ENCODE measurements at places on chromosomes 1 and 21. TPM values are rescaled to one million over a fixed set of nuclear protein-coding genes. Genes with fewer than 3 reads are reported as not detected.

DNA sequence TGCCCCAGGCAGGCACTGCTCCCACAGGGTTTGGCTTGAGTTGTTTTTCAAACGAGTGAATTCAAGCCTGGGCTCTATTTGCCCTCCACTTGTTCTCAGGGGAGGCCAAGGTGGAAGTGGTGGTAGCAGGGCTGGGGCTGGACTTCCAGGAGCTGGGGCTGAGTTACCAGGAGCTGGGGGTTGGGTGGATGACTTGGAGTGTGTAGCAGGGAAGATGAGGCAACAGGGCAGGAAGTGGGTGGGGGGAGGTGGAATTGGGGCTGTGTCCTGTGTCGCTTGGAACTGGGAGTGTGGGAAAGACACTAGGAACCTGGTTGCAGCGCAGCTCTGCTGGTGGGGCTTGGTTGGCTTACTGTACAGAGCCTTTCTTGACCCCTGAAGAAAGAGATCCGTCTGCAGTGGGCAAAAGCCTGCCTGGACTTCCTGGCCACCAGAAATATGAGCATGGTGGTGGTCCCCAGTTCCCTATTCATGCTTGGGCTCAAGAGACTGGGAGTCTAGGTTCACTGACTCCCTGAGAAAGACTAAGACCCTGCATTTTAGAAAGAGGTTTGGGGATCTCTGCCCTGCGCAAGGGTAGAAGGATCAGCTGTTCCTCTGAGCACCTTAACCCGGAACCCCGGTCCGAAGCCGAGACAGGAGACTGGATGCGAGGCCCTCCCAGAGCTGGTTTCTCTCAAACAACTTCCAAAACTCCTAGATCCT, 3.1 kb downstream of the TFAP2E start:
- H3K36me3 ChIP-seq, result no peaks in the 10 kb centered on the region
- no peak overlapping the region for H3K4me3 ChIP-seq
- no peak for DNase-seq
- no peak overlapping the region for H3K27ac ChIP-seq
- H3K4me1 ChIP-seq, result no peaks in the 10 kb centered on the region

Gene PRDM16
- 19.2 TPM for polyA plus RNA-seq

DNA sequence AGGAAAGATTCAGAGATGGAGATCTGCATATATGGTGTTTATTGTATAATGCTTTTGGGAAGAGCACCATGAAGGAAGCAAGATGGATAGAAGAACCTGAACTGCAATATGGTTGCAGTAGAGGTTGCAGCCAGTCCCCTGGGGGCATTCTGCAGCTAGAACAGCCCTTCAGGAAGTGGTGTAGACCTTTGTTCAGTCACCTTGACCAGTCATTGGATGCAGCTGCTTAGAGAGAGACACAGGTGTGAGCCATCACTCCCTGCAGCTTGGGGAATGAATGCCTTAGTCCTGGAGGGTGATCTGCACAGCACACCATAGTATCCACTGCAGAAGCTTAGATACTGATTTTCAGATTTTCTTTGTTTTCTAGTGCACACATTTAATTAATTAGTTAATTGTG, 42.3 kb downstream of the NEK7 start:
- H3K27me3 ChIP-seq, result no peaks in the 10 kb centered on the region
- no peak overlapping the region for H3K4me3 ChIP-seq
- peaks cover 4% of the 10 kb centered on the region for H3K4me1 ChIP-seq
- no peak overlapping the region for H3K27ac ChIP-seq
- H3K36me3 ChIP-seq, result no peaks in the 10 kb centered on the region

GRCh38 chr1:204380293-204380831, 20.6 kb upstream of the PLEKHA6 start:
- DNase-seq, result no peak
- H3K4me3 ChIP-seq, result no peak overlapping the region
- H3K27ac ChIP-seq, result no peak overlapping the region
- H3K4me1 ChIP-seq, result peaks cover 17% of the 10 kb centered on the region

DNA sequence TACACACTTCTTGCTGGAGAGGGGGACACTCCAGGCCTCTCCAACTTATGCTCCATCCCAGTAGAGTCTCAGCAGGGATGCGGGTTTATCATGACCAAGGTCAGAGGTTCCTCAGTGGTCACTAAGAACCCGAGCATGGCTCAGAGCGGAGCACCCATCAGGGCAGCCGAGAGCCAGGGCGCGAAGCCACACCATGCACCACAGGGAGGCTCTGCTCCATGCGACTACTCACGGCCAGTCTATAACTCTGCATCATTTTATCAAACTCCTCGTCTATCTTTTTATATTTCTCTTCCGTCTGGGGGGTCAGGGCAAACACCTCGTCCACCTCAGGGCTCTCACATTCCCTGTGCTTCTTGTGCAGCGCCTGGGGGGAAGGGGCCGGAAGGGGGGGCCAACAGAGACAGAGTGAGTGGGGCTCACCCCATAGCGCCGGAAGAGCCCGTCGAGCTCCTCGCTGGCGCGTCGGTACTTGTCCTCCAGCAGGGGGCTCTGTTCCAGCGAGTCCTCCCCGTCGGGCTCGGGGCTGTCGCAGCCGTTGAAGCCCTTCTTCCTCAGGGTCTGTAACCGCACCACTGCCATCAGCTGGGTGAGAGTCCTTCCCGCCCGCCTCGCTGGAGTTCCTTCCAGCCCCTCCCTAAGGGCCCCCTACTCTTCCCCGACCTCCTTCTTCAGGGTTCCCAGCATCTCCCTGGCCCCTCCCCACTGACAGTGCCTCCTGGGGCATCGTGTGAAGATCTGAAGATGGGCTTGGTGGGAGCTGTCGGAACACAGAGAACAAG, 20.0 kb downstream of the MEF2D start:
- no peak for DNase-seq
- H3K27ac ChIP-seq, result no peak overlapping the region
- H3K4me3 ChIP-seq, result no peak overlapping the region
- H3K27me3 ChIP-seq, result no peaks in the 10 kb centered on the region

- H3K4me1 ChIP-seq, result no peaks in the 10 kb centered on the region
- DNase-seq, result no peak
- H3K27me3 ChIP-seq, result no peaks in the 10 kb centered on the region
- no peak overlapping the region for H3K4me3 ChIP-seq
- no peak overlapping the region for H3K27ac ChIP-seq
Observed at GRCh38 chr1:217274416-217274815, 356.5 kb downstream of the GPATCH2 start.

- no peaks in the 10 kb centered on the region for H3K27me3 ChIP-seq
- DNase-seq, result no peak
- peaks cover 5% of the 10 kb centered on the region for H3K36me3 ChIP-seq
- H3K4me1 ChIP-seq, result peaks cover 5% of the 10 kb centered on the region
- no peak overlapping the region for H3K27ac ChIP-seq
Observed at GRCh38 chr1:44220001-44220751, 6.9 kb downstream of the DMAP1 start.

GRCh38 chr1:21651214-21652042, 17.7 kb downstream of the RAP1GAP start:
- H3K27ac ChIP-seq, result no peak overlapping the region
- H3K4me3 ChIP-seq, result peak overlapping the region; percentile 21
- peaks cover 4% of the 10 kb centered on the region for H3K4me1 ChIP-seq

Gene CD2
- polyA plus RNA-seq, result 0.61 TPM

DNA sequence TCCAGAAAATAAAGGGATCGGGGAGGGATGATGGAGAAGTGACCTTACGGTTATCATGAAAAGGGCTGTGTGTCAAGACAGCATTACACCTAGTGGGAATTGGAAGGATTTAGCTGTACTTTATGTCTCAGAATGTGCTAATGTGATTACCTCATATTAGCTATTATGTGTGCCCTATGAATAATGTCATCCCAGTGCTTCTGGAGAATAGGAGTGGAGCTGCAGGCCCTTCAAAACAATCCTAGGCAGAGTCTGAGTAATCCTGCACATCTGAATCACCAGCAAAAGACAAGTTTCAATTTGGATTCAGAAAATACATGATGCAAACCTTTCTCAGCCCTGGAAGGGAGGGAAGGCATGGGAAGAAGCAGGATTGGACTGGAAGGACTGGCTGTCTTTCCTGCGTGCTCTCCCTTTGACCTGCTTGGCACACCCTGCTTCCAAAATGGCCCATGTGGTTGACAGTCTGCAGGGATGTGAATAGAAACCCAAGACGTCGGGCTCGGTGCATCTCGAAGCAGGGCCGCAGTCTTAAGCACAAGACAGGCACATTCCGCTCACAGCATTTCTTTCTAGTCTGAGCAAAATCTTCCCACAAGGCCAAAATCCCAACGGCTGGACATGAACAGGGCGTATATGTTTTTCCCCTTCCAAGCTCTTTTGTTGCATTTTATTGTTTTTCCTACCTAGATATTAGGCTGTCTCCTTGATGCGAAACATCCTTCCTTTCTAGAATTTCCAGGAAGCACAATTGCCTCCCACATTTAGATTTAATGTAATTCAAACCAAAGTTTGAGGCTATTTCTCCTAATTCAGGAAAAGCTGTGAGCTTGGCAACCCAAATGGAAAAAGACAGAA, 54.3 kb upstream of the TARBP1 start:
- DNase-seq, result no peak
- no peak overlapping the region for H3K4me3 ChIP-seq
- peak overlapping the region; percentile 99 for H3K27ac ChIP-seq
- peaks cover 82% of the 10 kb centered on the region for H3K4me1 ChIP-seq
- no peaks in the 10 kb centered on the region for H3K27me3 ChIP-seq

Gene GJC2
- 0.80 TPM for polyA plus RNA-seq

Gene CLCA4
- 0.07 TPM for polyA plus RNA-seq

GRCh38 chr1:204088596-204088995, 15.7 kb downstream of the SOX13 start:
- H3K27ac ChIP-seq, result peak overlapping the region; percentile 33
- DNase-seq, result no peak
- no peak overlapping the region for H3K4me3 ChIP-seq

DNA sequence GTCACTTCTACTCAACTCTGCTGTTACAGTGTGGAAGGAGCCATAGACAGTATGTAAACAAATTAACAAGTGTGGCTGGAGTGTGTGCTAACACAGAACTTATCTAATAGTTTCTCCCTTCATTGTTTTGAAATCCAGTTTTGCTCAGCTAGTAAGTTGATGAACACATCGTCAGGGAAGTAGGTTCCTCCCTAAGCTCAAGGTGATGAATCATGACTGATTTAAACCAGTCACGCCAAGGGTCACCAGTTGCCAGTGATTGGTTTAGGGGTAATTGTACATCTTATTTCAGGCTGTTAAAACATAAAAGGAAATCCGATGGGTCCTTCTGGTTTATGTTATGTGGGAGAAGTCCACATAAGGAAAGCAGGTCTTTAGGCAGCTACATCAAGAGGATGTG, 97.0 kb upstream of the CHODL start:
- H3K27me3 ChIP-seq, result no peaks in the 10 kb centered on the region
- DNase-seq, result no peak
- no peak overlapping the region for H3K4me3 ChIP-seq
- no peaks in the 10 kb centered on the region for H3K36me3 ChIP-seq
- H3K27ac ChIP-seq, result no peak overlapping the region

Gene PEA15
- 37.3 TPM for polyA plus RNA-seq

Gene C8B
- polyA plus RNA-seq, result not detected

Gene BMP8A
- 0.26 TPM for polyA plus RNA-seq

Gene AMY1B
- polyA plus RNA-seq, result 0.46 TPM

Gene GNAT2
- polyA plus RNA-seq, result not detected

GRCh38 chr21:46001821-46002681, 20.5 kb downstream of the COL6A1 start:
- peak; percentile 27 for DNase-seq
- no peak overlapping the region for H3K4me3 ChIP-seq
- H3K27me3 ChIP-seq, result no peaks in the 10 kb centered on the region
- no peak overlapping the region for H3K27ac ChIP-seq

Gene AGO1
- 2.7 TPM for polyA plus RNA-seq

Gene UBL4B
- not detected for polyA plus RNA-seq

DNA sequence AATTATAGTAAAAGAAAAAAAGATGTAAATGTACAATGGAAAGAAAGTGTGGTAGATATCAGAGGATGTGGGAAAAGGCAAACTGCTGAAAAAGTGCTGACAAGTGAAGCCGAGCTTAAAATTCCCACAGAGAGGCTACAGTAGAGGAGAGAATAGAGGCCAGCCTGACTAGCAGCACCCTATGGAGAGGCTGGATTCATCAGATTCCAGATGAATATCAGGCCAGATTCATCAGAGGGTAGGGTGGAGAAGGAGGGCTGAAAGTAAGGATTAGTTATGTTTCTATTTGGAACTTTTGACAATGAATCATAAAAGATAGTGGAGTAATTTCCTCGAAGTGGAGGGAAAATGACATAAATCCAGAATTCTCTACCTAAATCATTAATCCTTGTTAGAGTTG, 60.4 kb upstream of the NEK7 start:
- DNase-seq, result no peak
- no peaks in the 10 kb centered on the region for H3K36me3 ChIP-seq
- H3K27me3 ChIP-seq, result no peaks in the 10 kb centered on the region
- H3K4me3 ChIP-seq, result no peak overlapping the region
- no peak overlapping the region for H3K27ac ChIP-seq
- H3K4me1 ChIP-seq, result no peaks in the 10 kb centered on the region

GRCh38 chr21:30615199-30615598, 1.0 kb upstream of the KRTAP20-1 start:
- H3K27ac ChIP-seq, result no peak overlapping the region
- H3K36me3 ChIP-seq, result no peaks in the 10 kb centered on the region
- no peak for DNase-seq

Gene MTX1
- polyA plus RNA-seq, result 36.8 TPM

GRCh38 chr1:228752675-228753265, 17.5 kb downstream of the RHOU start:
- no peaks in the 10 kb centered on the region for H3K27me3 ChIP-seq
- H3K4me3 ChIP-seq, result no peak overlapping the region
- no peak overlapping the region for H3K27ac ChIP-seq
- no peaks in the 10 kb centered on the region for H3K4me1 ChIP-seq
- no peak for DNase-seq

DNA sequence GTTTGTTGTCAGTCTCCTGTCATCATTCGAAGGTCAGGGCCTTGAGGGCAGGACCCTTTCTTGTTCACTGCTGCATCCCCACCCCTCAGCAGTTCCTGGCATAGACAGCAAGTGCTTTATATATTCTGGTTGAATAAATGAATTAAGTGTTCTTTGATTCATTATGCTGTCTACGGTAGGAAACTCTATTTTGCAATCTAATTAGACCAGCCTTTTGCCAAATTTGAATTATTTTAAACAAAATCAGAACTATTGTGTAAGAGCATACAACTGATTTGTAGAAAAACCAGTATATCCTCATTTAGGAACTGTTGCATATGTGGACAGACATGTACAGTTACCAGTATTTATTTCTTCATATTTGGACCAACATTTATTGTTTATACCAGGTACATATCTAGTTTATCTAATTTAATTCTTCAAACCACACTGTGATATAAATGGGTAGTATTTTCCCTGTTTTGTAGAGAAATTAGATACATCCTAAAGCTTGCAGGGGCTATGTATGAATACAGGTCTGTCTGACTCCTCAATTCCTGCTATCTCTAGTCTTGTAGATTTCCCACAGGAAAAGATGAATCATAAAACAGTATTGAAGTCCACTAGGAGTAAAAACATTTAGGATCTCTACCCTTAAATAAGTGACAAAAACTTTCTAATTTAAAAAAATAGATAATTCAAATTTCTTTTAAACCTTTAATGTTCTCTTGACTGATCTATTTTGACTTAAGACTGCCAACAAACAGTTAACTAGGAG, 10.4 kb downstream of the MGST3 start:
- no peak overlapping the region for H3K27ac ChIP-seq
- no peak for DNase-seq
- peaks cover 23% of the 10 kb centered on the region for H3K4me1 ChIP-seq
- no peaks in the 10 kb centered on the region for H3K36me3 ChIP-seq
